Mucosa of gallbladder (tissue), 1 donor: ENCODE measurements at places on chromosomes 3 and 15. TPM values are rescaled to one million over a fixed set of nuclear protein-coding genes. Genes with fewer than 3 reads are reported as not detected.

Gene CD86
- total RNA-seq = 10.5 TPM

Gene SEMA3B
- total RNA-seq = 87.0 TPM

Gene MUC4
- total RNA-seq = 0.14 TPM

DNA sequence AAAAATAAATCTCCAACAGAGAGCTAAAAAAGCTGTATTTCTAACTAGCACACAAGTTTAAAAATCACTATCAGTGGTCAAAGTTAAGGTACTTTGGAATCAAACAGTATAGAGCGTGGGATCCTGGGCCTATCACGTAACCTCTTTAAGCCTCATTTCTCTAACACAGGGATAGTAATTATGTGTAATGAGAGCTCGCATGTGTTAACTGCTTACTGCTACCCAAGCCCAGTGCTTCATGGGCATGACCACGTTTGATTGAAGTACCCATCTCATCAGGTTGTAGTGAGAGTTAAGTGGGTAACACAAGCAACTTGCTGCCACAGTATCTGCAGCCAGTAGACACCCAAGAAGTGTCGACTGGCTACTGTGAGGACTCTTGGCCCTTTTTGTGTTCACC, 28.2 kb upstream of the NOX5 start:
- no peak for DNase-seq

DNA sequence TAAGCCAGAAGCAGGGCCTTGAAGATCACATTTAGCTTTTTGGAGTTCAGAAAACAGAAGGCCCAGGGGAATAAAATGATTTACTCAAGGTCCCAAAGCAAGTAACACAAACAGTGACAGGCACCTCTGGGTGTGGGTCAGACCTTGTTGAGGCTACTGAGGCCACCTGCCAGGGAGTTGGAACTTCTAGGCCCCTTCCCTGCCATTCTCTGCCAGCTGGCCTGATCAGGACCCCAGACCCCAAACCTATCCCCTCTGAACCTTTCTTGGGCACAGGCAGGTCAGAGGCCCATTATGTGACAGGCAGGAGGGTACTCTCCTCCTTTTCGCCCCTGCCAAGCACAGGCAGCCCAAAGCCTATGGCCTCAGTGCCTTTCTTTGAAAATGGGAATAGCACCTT, 49.4 kb upstream of the ATP2B2 start:
- no peak for DNase-seq

- DNase-seq = no peak
Observed at GRCh38 chr3:67605377-67605776, 49.0 kb downstream of the SUCLG2 start.

- DNase-seq = no peak
Observed at GRCh38 chr3:72376956-72377710, 471.1 kb downstream of the SHQ1 start.
